ENCODE measurements at places on chromosomes 12 and 14.

- no peak for DNase-seq
These were observed at the start of gene P2RX2 for GRCh38 chr12:132618683-132619043. TSS of gene P2RX2 (plus strand) at chr12:132618776. CDS start at chr12:132618817, 41 bp downstream.

DNA sequence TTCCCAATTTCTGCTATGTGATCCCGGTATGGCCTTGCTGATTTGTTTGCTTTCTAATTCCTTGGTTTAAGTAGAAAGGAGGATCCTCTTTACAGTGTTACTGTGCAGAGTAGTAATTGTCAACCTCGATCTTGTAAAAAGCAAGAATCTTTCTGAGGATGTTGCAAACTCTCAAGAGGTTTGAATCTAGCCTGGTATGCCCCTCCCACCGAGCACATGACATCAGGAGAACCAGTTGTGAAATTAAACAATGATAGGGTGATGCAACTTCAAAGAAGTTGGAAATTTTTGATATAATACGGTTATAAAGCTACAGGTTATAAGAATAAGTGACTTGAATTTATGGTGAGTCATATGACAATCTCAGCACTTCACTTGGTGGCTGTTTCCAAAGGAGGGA is 35.0 kb upstream of the FUT8 start:
- DNase-seq = no peak

DNA sequence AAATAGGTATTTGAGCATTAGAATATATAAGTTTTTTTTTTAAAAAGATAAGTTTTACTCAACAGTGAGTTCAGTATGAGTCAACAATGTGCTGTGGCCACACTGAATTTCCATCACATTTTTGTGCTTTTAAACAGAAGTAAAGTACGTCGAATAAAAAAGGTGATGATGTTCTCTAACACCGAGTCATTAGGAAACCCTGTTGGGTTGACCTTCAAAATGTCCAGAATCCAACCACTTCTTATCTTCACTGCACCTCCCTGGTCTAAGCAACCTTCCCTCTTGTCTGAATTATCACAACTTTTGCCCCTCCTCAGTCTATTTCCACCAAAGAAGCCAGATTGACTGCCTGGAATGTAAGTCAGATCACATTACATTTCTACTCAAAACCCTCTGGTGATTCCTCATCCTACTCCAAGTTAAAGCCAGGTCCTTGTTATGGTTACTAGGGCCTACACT is 43.0 kb upstream of the SYCP3 start:
- DNase-seq = peak; percentile 17

DNA sequence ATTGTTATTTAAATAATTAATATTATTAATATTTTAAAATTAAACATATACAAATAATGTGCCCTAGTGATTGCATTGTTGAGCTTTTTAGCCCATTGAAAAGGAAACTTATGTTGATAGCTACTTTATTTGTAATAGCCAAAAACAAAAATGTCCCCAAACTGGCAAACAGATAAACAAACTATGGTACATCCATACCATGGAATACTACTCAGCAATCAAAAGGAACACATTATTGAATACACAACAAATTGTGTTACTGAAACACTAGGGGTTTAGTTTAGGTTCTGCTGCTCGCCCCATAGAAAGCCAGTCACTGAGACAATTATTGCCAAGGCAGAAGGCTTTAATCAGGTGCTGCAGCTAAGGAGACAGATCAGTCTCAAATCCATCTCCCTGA is 239.7 kb upstream of the KITLG start:
- no peak for DNase-seq

DNA sequence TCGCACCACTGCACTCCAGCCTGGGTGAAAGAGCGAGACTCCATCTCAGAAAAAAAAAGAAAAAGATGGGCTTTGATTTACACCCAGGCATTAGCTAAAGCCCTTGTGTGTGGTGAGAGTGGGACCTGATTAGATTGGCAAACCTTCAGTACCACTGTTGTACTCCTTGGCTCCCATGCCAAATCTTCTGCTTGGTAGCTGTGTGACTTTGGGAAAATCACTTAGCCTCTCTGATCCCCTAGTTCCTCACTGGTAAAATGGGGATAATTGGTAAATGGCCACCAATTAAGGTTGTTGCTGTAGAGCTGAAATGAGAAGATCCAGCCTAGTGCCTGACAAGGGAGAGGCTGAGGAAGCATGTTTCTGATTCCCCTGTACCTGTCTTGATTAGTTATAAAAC is 63.7 kb downstream of the SLC25A47 start:
- DNase-seq = no peak

DNA sequence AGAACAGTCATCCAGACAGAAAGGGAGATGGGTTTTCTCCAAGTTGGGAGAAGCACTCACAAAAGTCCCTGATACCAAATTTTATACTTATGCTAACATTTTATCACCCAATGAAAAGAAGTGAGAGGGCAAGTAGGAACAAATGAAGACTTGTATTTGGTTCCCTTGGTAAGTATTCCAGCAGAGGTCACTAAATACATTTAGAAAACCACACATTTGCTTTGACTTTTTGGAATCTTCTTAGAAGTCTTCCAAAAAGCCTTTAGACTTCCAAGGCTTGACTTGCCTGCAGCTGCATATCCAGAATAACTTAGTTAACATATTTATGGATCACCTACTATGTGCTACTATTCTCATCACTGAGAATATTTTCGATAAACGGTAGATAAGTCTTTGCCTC is 3.1 kb upstream of the GYS2 start:
- peak; percentile 2 for DNase-seq

GRCh38 chr12:110545812-110546211 is 37.3 kb downstream of the PPTC7 start:
- no peak for DNase-seq

DNA sequence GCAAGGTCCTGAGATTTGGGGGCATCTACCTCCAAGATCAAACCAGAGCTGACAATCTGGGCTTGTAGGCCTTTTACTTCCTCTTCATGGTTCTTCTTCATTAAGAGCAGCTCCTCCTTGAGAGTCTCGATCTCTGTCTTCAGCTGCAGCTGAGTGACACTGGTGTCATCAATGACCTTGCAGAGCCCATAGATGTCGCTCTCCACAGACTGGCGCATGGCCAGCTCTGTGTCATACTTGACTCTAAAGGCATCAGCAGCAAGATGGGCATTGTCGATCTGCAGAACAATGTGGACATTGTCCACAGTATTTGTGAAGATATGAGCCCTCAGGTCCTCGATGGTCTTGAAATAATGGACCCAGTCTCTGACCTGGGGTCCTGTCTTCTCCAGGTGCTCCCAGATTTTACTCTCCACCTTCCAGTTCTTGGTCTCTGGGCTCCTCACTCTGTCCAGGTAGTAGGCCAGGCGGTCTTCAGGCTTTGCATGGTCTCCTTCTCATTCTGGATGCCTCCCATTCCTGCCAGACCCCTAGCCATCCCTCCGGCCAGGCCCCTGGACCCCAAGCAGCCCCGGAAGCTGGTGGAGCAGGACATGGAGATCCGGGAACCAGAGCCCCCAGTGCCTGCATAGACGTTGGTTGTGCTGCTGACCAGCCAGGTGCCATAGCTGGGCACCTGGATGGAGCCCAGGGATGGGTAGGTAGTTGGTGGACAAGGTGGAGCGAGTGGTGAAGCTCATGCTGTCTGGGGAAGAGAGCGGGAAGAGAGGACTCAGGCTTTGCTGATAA is 141.0 kb downstream of the MSRB3 start:
- no peak for DNase-seq

DNA sequence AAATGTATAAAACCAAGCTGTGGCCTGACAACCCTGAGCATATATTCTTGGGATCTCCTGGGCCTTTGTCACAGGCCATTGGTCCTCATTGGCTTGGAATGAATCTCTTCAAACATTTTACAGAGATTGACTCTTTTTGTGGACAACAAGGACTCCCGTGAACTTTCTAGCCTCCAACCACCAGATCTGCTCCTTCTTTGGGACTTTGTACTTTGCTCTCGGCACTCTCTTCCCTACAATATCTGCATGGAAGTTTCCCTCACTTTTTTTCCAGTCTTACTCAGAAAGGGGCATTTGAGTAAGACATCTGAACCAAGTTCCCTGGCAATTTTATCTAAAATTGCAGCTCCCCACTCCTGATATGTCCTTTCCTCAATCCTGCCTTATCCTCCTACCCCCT is 158.8 kb downstream of the PHLDA1 start:
- DNase-seq = no peak

DNA sequence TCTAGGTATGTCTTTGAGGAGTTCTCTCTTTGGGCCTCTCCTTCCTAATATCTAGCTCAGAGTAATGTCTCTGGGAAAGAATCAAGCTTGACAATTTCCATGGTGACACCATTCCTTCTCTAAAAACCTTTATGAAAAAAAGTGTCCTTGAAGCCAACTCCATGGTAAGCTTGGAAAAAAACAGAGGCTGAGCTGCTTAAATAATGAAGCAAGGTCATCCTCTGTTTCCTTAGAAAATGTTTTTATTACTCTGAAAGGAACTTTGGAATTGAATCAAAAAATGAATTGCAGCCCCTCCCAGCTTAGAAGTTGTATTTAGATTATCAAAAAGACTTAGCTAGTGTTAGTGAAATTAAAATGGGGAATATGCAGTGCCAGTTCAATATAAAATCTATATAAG is 166.1 kb upstream of the KITLG start:
- DNase-seq = peak; percentile 38

DNA sequence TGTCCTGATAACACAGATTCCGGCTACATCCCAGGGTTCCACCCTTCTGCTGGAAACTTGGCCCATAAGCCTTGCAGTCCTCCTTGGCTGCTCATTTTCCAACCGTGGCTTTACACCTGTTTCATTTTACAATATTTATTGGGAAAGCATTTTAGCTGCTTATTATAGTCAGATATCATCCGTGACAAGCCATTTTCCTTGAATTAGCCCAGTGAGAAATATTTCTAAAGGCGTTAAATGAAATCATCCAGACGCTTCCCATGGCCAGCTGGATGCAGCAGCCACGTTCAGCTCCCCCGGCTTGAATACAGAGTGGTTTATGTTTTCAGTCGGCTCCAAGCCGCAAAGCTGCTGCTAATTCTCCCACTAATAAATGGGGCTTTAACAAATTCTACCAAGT is 245.0 kb upstream of the PELI2 start:
- no peak for DNase-seq

GRCh38 chr14:64035143-64035542 is 182.3 kb downstream of the SYNE2 start:
- DNase-seq = peak; percentile 21

DNA sequence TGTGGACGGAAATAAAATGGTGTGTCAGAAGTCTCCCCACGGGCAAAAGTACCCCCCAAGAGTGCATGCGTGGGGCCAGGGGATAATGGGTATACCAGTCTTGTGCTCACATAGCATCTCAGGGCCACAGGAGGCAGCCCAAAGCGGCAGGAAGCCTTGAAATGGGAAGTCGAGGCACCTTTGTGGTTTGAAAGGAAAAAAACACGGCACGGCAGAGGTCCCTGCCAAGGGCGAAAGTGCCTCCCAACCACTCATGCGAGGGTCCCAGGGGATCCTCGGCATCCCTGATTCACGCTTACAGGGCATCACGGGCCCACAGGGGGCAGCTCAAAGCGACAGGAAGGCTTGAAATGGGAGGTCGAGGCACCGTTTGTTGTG is 583.2 kb downstream of the ALG10 start:
- no peak for DNase-seq

DNA sequence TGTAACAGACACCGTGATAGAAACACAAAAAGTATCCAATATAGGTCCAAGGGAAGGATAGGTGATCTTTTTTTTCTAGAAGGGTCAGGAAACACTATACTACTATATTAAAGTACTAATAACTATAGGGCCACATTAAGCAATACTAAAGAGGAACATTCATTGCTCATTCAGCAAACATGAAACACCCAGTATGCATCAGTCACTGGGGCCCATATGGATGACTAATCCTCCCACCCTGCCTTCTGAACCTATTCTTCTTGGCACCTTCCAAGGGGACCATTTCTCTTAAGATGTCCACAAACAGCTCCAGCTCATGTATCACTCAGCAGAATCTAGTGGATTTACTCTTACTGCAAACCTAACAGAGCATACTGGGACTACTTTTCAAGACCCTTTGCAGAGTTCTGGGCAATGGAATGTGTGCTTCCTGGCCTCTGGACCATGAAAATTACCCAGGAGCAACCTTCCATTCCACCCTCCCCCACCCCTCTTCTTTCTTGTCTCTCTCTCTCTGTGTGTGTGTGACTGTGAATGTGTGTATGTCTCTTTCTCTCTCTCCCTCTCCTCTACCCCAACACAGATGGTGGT is 187.9 kb downstream of the EPS8 start:
- DNase-seq = no peak

DNA sequence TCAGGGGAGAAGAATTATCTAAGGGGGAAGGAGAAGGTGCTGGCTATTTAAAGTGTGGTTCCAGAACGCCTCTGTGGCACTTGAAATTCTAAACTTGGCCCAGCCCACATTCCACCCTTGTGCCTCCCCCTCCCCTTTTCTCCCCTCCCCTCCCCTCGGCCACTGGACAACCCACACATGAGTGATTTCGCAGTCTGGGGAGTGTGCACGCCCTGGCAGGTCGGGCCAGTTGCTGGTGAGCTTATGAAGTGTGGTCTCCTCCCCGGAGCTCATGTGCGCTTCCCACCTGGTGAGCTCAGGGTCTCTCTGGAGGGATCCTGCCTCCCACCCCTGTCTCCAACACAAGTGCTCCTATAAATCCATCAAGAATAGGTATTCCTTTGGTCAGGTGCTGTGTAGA is at the start of gene SLC6A13:
SLC6A13 (minus strand) TSS at position 20 of the 400 bp plus-strand sequence. CDS start 2,784 bp downstream, outside the sequence.
- no peak for DNase-seq

DNA sequence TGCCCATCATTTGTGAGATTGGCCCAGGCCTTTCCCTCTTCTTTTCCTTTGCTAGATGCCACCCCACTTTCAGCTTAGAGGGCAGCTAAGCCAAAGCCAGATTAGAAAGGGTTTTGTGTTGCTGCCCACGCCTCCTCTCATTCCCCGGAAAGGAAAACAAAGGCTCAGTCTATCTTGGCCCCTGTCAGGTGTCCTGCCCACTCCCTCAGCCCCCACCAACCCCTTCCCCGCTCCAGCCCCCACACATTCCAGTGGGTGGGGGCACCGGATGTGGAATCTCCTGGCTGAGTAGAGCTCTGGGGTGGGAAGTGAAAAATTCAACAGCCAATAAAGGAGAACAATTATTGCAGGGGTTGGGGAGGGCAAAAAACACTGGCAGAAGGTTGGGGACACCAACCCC is 2.2 kb downstream of the BLOC1S1 start:
- DNase-seq = no peak

DNA sequence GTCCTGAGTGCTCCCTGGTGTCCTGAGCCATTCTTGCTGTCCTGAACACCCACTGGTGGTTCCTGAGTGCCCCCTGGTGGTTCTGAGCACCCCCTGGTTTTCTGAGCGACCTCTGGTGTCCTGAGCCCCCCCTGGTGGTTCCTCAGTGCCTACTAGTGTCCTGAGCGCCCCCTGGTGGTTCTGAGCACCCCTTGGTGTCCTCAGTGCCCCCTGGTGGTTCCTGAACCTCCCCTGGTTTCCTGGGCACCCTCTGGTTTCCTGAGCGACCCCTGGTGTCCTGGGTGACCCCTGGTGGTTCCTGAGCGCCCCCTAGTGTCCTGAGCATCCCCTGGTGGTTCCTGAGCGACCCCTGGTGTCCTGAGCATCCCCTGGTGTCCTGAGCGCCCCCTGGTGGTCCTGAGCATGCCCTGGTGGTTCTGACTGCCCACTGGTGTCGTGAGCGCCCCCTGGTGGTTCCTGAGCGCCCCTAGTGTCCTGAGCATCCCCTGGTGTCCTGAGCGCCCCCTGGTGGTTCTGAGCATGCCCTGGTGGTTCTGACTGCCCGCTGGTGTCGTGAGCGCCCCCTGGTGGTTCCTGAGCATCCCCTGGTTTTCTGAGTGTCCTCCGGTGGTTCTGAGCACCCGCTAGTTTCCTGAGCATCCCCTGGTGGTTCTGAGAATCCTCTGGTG is 473.1 kb downstream of the TMEM121 start:
- DNase-seq = no peak

All from BJ (cell line).